Type B pancreatic cell (in vitro differentiated cells): ENCODE measurements at places on chromosomes 2 and 18. TPM values are rescaled to one million over a fixed set of nuclear protein-coding genes. Genes with fewer than 3 reads are reported as not detected.

- DNase-seq = no peak
These were observed 164.0 kb upstream of the REG3G start for GRCh38 chr2:78861546-78861945.

GRCh38 chr2:241071677-241072111, 30.4 kb downstream of the MTERF4 start:
- peak; percentile 69 for DNase-seq

DNA sequence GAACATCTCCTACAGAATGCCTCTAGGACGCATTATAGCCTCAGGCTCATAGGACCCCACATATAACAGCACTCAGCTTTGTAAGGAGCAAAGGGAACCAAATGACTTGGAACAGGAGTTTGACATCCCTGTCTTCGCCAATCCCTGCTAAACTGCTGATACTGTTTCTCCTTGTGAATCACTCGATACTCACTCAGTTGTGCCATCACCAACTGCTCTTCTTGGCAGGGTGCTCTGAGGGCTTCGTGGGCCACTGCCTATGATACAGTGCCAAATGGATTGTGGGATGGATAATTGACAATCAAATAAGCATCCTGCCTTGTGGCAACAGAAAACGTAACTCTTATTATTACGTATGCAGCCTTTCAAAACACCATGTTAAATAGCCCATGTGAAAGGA, 396.3 kb downstream of the RIT2 start:
- DNase-seq = no peak

- DNase-seq = peak; percentile 77
These were observed at the start of gene STEAP3 for GRCh38 chr2:119223521-119224390. STEAP3 (plus strand) TSS chr2:119223834; CDS start chr2:119231013, 7,179 bp downstream.

GRCh38 chr2:65728477-65729180, 296.2 kb upstream of the SPRED2 start:
- no peak for DNase-seq

DNA sequence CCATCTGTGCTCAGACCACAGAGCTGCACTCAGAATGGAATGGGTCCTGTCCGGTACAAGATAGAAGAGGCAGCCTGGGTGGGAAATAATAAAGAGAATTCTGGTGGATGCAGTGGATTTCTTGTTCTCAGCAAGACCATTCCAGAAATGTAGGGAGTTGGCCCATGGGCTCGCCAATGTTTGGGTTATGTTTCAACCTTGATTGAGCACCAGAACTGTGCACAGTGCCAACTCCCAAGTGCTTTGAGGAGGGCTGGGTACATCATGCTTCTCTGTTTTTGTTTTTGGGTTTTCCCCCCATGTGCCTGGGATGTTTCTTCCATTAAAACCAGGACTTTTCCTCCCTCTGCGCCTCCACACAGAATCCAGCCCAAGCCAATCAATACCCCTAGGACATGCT, 304.1 kb downstream of the TNS1 start:
- DNase-seq = no peak

- DNase-seq = no peak
These were observed 437.6 kb downstream of the NCKAP5 start for GRCh38 chr2:133130548-133131246.

- no peak for DNase-seq
These were observed 184.0 kb downstream of the FIGN start for GRCh38 chr2:163551616-163552373.

- DNase-seq = no peak
These were observed 49.5 kb downstream of the CTDP1 start for GRCh38 chr18:79728931-79729586.

- no peak for DNase-seq
These were observed 175.3 kb upstream of the TCF4 start for GRCh38 chr18:55763298-55763697.

DNA sequence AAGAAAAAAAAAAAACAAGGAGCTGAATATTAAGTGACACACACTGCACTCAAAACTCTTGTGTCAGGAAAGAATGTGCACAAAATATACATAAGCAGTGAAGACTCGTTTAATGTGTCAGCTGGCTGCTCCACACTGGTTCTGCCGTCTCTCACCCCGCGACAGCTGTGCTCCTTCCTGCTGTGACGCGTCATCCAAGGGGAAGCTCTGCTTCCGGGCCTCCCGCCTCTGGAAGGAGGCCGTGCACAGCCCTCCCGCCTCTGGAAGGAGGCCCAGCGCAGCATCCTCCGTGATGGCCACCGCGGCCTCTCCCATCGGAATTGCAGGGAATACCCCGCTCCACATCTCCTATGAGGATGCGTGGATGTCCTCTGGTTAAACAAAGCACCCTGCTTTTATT, 151.0 kb downstream of the HDAC4 start:
- no peak for DNase-seq

GRCh38 chr2:225190987-225191386, 148.7 kb upstream of the DOCK10 start:
- DNase-seq = no peak

- DNase-seq = no peak
These were observed 520.0 kb downstream of the TXNL1 start for GRCh38 chr18:56118422-56118821.

Gene CGREF1
- 1.8 and 2.4 TPM in 2 replicates for total RNA-seq

Gene CROCC2
- total RNA-seq = 0.68 and 0.98 TPM in 2 replicates

Gene TPO
- total RNA-seq = 0.31 TPM in 1 of 2 replicates, not detected in the other

Gene LHCGR
- total RNA-seq = 0.40 and 0.92 TPM in 2 replicates

Gene GAL3ST2
- total RNA-seq = 0.19 and 0.29 TPM in 2 replicates

Gene CTAGE1
- total RNA-seq = not detected in 2 replicates
